ENCODE measurements at places on chromosomes 12 and 14. TPM values are rescaled to one million over a fixed set of nuclear protein-coding genes. Genes with fewer than 3 reads are reported as not detected.

Gene NTF3
- total RNA-seq: 2.2 TPM

DNA sequence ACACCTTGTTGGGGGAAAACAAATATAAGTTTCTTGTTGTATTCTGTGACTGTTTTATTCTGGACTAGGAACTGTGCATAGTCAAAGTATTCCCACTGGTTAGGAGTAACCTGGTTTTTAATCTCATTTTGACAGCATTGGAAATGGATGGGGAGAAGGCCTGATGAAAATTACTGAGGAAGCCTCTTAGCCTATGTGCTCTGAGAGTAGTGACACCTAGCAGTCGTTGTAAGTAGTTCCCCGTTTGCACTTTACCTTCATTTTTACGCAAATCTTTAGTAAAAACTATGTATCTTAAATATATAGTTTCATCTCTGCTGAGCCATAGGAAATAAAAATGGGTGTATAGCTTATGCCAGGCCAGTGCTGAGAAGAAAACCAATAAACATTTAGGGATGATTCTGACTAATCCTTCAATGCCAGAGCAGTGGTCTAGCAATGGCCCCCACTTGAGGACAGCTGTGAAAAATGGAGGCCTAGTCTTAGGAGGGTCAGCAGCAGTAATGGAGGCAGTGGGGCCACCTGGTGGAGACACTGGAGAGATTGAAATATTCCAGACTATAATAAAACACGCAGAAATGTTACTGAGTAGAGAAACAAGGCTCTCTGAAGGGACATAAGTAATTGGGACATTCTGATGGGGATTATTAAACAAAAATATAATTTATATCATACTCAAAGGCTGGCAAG is 133.2 kb upstream of the NOVA1 start:
- H3K27me3 ChIP-seq: no peaks in the 10 kb centered on the region
- no peak overlapping the region for H3K4me3 ChIP-seq
- no peaks in the 10 kb centered on the region for H3K4me1 ChIP-seq
- H3K36me3 ChIP-seq: no peaks in the 10 kb centered on the region
- H3K27ac ChIP-seq: no peak overlapping the region

DNA sequence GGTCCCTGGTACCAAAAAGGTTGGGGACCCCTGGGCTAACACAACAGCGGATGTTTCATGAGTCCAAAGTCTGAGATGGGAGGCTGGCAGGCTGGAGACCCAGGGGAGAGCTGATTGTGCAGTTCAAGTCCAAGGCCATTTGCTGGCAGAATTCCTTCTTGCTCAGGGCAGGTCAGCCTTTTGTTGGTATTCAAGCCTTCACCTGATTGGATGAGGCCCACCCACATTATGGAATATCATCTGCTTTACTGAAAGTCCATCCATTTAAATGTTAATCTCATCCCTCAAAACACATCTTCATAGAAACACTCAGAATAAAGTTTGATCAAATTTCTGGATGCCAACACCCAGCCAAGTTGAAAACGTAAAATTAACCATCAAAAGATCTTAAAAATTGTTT is 52.9 kb downstream of the GSC start:
- no peak for DNase-seq
- H3K27me3 ChIP-seq: peaks cover 12% of the 10 kb centered on the region
- H3K27ac ChIP-seq: no peak overlapping the region
- no peak overlapping the region for H3K4me3 ChIP-seq

DNA sequence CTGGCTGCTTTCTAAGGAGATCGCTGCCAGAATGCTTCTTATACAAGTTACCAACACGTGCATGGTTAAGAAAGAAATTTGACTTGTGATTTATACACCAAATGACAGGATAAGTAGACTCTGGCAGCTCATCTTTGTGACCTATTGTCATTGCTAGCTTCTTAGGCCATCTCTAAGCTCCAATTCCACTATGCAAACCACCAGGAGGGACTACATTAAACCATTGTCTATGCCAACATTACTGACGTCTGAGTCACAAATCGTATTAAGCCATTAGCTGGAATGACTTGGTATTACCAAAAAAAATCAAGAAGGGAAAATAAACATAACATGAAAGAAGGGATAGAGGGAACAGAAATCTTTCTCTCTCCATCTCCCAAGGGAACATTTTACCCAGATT is 15.8 kb upstream of the VPS33A start:
- no peaks in the 10 kb centered on the region for H3K4me1 ChIP-seq
- no peaks in the 10 kb centered on the region for H3K27me3 ChIP-seq
- no peak overlapping the region for H3K4me3 ChIP-seq
- H3K36me3 ChIP-seq: peaks cover 15% of the 10 kb centered on the region

DNA sequence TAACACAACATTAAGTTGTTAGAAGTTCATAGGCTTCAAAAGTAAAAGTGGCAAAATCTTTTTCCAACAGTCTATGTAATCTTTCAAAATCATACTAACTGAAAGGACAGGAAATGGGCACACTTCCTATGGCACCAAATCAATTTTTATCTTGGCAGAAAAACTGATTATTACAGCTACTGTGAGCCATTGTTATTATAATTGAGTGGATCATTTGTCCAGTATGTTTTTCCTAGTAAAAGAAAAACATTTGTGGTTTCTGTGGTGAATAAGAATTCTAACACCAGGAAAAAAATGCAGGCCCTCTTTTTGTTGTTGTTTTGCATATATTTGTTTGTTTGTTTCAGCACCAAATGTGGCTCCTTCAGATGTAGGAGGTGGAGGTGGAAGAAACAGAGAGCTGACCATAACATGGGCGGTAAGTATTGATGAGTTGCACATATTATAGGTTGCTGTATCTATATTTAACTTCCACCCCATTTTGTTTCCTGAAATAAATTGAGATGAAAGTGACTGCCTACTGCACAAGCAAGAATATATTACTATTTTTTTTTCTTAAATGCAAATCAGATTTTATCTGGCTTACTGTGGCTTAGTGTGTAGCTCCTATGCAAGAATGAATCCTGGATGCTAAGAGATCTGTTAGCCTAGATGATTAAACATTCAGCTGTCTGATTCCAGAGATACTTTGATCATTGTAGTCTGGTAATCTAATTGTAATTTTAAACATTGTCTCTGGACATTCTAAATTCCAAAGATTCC is 174.1 kb upstream of the PDZRN4 start:
- H3K4me1 ChIP-seq: no peaks in the 10 kb centered on the region
- H3K27me3 ChIP-seq: no peaks in the 10 kb centered on the region
- H3K36me3 ChIP-seq: no peaks in the 10 kb centered on the region
- peak; percentile 4 for DNase-seq
- H3K27ac ChIP-seq: no peak overlapping the region

Gene FOXG1
- total RNA-seq: under 0.01 TPM

Data from muscle of leg (tissue), 16 donors.